ENCODE measurements at places on chromosomes 5 and 9. TPM values are rescaled to one million over a fixed set of nuclear protein-coding genes. Genes with fewer than 3 reads are reported as not detected.

Gene TPPP
- 27.9 TPM for total RNA-seq

Gene SNX18
- total RNA-seq, result 31.6 TPM

Gene PCDHAC1
- total RNA-seq, result 14.2 TPM

Gene SLC6A7
- 4.4 TPM for total RNA-seq

Gene FBXW5
- 52.0 TPM for total RNA-seq

Gene DBH
- total RNA-seq, result 0.50 TPM

All from spinal cord (tissue), 10 donors.